ENCODE measurements at places on chromosomes 6 and 20. TPM values are rescaled to one million over a fixed set of nuclear protein-coding genes. Genes with fewer than 3 reads are reported as not detected.

LRRC1 gene
- 38.1 TPM for total RNA-seq

OLIG3 gene
- total RNA-seq = not detected

CLVS2 gene
- 1.6 TPM for total RNA-seq

PTPRT gene
- total RNA-seq = 0.22 TPM

ARHGAP40 gene
- 15.1 TPM for total RNA-seq
